ENCODE measurements at places on chromosomes 5 and 9.

DNA sequence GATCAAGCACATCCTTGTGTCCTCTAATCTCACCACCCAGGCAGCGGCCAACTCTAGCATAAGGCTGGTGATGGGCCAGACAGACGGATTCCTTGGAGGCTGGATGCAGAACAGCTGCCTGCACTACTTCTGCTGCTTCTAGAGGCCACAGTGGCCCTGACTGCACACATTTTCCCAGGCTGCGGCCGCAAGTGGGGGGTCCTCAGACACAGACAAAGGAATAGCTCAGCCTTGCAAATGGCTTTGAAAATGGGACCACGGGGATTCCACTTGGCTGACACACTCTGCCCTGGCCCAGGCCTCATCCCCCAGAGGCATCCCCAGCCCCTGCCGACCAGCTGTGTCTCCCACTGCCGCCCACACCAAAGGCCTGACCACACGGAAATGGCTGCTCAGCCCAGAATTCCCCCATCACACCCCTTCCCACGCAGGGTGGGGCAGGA lies 540.8 kb downstream of the BNC2 start:
- no peak for DNase-seq

DNA sequence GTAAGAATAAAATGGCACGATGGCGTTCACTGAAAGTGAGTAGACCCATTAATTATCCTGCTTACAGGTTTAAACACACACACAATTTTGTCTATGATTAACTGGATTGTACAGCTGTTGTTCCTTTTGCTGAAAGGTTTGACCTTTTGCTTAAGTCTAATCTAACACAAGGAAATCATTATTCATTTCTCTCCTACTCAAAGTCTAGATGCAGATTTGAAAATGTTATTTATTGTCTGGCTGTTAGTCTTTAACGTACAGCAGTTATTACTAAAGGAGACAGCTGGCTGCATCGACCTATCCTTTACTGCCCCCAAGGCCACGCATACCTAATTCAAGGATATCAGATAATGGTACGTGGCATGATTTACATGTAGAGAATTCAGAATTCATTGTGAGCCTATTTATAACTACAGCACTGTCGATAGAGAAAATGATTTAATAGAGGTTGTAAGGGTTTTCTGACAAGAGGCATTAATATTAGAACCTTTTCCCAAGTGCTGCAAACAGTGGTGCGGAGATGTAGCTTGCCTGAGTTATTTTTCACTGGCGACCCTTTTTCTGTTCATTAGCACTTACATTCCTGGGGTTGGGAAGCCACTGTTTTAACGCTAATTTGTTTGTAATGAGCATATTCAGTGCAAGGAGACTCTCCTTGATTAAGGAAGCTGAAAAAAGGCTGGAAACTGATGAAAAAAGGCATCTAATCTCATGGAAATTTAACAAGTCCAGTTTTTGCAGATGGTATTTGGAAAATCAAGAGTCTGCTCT lies 368.4 kb upstream of the GRAMD2B start:
- DNase-seq, result no peak

- no peak for DNase-seq
Measured at GRCh38 chr9:110590816-110591215, 11.3 kb upstream of the SVEP1 start.

- no peak for DNase-seq
Measured at GRCh38 chr5:67193439-67193807, 3.2 kb downstream of the CD180 start.

GRCh38 chr9:106916466-106917235 lies 53.7 kb downstream of the ZNF462 start:
- no peak for DNase-seq

All from lower lobe of right lung (tissue), 2 donors.